ENCODE measurements at places on chromosomes 7 and 10. TPM values are rescaled to one million over a fixed set of nuclear protein-coding genes. Genes with fewer than 3 reads are reported as not detected.

DNA sequence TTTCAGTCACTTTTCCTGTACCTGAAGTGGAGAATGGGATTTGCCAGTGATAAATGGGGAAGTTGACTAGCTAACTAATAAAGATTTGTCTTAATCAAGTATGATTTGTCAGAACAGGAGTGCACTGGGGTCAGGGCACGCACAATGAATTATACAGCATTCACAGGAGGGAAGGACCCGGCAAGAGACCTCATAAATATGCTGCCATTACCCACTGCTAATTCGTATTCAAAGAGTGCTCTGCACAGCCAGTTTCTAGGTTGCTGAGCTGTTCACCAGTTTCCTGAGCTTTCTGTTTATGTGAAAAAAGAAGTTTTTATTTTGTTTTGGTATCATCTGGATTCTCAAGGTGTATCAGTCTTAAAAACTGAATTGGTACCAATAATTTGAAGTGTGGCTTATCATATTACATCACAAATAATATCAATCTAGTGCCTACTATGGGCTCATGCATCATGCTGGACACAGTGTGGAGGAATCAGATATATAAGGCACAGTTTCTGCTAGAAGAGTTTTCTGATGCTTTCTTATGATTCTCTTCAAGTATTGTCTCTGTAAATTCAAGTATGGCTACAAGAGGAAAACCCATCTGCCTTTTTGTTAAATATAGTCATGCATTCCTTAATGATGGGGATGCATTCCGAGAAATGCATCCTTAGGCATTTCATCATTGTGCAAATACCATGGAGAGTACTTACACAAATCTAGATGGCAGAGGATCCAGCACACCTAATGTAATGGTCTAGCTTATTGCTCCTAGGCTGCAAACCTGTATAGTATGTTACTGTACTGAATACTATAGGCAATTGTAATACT lies 202.2 kb downstream of the VTI1A start:
- no peak for DNase-seq

GRCh38 chr7:66283003-66283920 lies 78.1 kb downstream of the TPST1 start:
- no peak for DNase-seq

DNA sequence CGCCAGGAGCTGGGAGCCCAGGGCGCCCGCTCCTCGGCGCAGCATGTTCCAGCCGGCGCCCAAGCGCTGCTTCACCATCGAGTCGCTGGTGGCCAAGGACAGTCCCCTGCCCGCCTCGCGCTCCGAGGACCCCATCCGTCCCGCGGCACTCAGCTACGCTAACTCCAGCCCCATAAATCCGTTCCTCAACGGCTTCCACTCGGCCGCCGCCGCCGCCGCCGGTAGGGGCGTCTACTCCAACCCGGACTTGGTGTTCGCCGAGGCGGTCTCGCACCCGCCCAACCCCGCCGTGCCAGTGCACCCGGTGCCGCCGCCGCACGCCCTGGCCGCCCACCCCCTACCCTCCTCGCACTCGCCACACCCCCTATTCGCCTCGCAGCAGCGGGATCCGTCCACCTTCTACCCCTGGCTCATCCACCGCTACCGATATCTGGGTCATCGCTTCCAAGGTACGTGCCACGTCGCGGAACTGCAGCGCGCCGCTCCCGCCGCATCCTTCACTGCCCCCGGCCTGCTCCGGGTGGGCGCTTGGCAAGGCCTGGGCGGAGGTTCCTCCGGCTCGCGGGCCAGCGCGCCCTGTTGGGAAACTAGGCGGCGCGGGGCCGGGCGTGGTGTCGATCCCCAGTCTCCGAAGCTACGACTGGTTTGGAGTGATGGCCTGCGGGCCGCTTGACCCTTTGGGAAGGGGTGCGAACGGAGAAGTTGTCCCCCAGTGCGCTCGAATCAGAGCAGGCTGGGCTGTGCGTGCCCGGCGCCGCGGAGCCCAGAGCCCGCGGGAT lies 868 bp downstream of the EMX2 start:
- no peak for DNase-seq

GRCh38 chr7:73703757-73704639 lies 15.5 kb downstream of the STX1A start:
- peak; percentile 61 for DNase-seq

- no peak for DNase-seq
These were observed 171.8 kb downstream of the EGFR start for GRCh38 chr7:55190511-55191160.

- no peak for DNase-seq
These were observed 5.6 kb upstream of the NKX1-2 start for GRCh38 chr10:124455441-124455840.

DNA sequence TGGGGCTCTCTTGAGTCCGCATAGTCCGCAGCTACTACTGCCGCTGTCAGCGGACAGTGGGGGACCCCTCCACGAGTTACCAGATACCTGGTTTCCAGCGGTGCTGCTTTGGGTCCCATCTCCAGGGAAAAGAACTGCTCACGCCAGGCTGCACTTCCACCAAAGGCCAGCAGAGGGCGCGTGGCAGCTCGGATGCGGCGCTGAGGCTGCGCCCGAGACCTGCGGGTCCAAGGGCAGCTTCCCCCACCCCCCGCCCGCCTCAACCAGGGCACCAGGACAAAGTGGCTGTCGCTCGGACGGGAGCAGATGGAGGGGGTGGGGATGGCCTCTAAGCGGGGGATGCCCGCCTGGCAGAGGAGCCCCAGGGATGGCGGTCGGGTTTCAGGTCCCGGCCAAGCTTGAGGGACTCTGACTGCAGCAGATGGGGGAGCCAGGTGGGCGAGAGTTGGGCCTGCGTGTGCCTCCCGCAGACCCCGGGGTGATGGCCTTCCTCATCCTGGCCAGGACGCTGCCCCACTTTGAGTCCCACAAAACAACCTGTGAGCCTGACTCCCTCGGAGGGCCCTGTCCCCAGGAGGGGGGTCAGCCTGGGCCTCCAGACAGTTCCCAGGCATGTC lies 23.8 kb upstream of the ZNF735 start:
- DNase-seq, result no peak

DNA sequence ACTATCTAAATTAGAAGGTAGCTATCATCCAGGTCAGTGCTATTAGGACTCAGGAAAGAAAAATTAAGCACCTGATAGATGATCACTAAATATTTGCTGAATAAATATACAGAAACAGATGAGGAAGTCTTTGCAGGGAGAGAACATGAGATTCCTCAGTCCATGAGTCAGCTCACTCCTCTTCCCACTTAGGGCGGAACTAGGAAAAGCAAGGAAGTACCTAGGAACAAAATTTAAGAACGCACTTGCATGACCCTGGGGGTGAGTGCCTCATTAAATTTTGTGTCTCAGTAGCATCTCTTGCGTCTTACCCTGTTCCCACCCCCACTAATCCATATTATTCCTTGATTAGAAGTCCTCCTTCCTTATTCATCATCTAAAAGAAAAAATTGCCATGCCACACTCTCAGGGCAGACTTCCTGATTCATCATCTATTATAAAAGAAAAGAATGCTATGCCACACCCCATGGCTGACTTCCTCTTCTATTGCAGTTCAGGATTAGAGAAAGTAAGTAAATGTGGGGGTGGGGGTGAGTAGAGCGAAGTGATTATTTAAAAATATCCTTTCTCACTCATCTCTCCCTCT lies 208.8 kb downstream of the THSD7A start:
- no peak for DNase-seq

- DNase-seq, result no peak
These were observed 528.7 kb downstream of the CALN1 start for GRCh38 chr7:71883415-71883814.

GRCh38 chr7:141837683-141838082 lies 3.6 kb downstream of the PRSS37 start:
- DNase-seq, result no peak

GRCh38 chr7:132489776-132490237 lies 86.5 kb downstream of the PLXNA4 start:
- DNase-seq, result no peak

- DNase-seq, result no peak
These were observed 26.6 kb downstream of the MKX start for GRCh38 chr10:27719052-27719451.

GRCh38 chr7:122302761-122303530 lies 1.6 kb downstream of the FEZF1 start:
- DNase-seq, result no peak

The AKR1D1 gene
- total RNA-seq, result not detected

The EGFR gene
- not detected for total RNA-seq

The CFAP70 gene
- total RNA-seq, result 2.8 TPM

The HABP2 gene
- not detected for total RNA-seq

The DHTKD1 gene
- total RNA-seq, result 6.6 TPM

The C10orf62 gene
- not detected for total RNA-seq
